Right hindlimb (tissue), 1 donor: ENCODE measurements at places on chromosomes 16 and 17.

DNA sequence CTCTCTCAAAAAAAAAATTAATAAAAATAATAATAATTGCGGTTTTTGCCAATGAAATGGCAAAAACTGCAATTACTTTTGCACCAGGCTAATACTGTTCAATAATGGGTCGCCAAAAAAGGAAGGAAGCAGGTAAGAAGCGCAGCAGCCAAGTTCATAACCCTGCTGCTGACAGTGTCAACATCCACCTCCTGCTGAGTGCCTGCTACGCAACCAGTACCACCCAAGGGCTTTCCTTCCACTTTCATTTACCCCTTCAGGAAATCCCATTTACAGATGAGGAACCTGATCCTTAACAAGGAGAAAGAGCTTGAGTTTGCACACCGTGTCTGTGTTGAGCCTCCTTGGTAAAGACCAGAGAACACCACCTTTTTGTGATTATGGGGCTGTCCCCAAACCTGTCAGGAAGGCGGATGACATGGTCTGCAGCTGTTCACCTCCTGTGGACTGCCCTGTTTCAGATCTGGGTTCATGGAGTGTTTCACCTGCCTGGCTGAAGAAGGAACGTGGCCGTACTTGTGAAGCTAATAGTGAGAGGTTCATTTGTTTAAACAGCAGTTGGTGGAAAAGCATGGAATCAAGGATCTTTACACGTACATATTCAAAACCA is 378.0 kb downstream of the SLC39A11 start:
- no peak for DNase-seq

DNA sequence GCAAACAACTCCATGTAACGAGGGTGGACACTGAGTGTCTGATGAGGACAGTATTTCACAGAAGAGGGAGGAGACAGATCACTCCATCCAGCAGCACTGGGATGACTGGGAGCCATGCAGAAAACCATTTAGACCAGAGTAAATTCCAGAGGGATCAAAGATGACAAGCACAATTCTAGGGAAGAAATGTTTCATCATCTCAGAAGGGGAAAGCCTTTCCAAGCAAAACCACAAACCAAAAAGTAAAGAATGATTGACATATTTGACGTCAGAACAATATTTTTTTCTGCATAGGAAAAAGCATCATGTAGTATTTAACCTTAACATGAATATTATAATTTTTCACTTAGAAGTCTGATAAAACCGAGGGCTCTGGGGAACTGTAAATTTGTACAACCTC is 4.8 kb downstream of the DNASE1 start:
- peak; percentile 1 for DNase-seq

DNA sequence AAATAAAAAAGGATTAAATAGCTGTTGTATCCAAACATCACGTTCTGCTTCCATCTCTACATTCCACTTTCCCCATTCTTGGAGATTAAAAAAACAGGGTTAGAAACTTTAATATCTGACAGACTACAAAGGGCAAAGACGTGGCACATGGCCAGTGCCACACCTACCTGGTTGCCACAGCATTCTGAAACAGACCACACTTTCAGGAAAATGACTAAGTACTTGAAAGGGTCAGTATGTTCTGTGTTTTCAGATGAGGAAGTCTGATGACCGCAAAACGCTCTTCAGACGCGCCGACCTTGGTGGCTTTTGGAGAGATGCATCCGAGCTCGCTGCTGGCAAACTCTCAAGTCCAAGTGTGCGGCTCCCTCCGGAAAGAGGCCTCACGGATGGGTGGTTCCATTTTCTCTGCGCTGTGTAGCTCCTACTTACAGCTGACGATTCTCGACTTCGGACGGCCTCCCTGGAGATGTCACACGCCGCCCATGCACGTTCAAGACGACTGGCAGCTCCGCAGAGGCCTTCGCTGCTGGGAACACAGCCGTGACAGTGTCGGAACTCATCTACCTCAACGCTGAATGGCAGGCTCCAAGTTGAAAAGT is 15.5 kb downstream of the MAP1LC3B start:
- DNase-seq = peak; percentile 55

- DNase-seq = no peak
Observed at GRCh38 chr16:87575027-87575804, 27.1 kb upstream of the JPH3 start.

DNA sequence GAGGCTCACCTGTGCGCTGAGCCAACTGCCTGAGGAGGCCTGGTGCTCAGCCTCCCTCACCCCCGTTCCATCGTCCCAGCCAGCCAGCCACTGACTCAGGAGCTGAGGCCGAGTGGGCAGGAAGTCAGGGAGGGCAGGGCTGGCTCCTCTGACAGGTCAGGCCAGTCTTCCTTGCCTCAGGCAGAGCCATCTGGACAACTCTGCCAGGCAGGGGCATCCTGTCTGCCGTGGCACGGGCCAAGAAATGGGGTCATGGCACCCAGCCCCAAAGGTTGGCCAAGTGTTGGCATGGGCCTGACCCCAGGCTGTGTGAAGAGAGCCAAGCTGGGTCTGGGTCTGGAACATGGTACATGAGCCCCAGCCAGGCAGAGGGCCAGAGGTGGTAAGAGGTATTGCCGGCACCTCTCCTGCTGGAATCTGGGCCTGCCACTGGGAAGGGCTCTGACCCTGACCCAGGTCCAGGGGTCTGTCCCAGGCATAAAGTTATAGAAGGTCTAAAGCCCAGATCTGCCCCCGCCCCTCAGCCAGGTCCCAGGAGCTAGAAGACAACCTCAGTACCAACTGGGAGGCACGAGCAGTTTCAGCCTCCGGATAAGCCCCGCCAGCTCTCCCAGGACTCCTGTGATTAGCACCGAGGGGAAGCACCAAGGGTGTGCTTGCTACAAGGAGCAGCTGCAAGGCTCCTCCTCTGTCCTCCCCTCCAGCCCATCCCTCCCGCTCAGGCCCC is 2.5 kb upstream of the VASN start:
- no peak for DNase-seq

- DNase-seq = no peak
Observed at GRCh38 chr17:66764506-66764905, 70.4 kb upstream of the CACNG5 start.
